Cardiac muscle cell (in vitro differentiated cells and primary cell): ENCODE measurements at places on chromosomes 13 and 19. TPM values are rescaled to one million over a fixed set of nuclear protein-coding genes. Genes with fewer than 3 reads are reported as not detected.

GRCh38 chr19:6108721-6109633 lies 1.3 kb downstream of the RFX2 start:
- peak overlapping the region; percentile 45 for H3K4me3 ChIP-seq
- H3K4me1 ChIP-seq, result peaks cover 8% of the 10 kb centered on the region
- no peaks in the 10 kb centered on the region for H3K36me3 ChIP-seq
- DNase-seq, result peak; percentile 78
- peaks cover 25% of the 10 kb centered on the region for H3K27me3 ChIP-seq

DNA sequence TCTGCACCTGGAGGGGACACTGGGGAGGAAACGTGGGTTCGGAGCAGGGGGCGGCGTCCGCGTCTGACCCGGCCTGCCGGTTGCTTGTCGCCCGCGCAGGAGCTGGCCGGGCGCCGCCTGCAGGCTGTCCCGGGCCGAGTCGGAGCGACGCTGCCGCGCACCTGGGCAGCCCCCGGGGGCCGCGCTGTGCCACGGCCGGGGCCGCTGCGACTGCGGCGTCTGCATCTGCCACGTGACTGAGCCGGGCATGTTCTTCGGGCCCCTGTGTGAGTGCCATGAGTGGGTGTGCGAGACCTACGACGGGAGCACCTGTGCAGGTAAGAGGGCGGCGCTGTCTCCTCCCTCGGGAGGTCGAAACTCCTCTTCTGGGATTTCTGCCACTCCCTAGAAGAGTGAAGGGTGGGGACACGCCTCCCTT lies 1.3 kb downstream of the ITGBL1 start:
- H3K4me1 ChIP-seq, result no peaks in the 10 kb centered on the region
- H3K27ac ChIP-seq, result no peak overlapping the region
- H3K4me3 ChIP-seq, result no peak overlapping the region
- peak; percentile 5 for DNase-seq
- H3K27me3 ChIP-seq, result peaks cover 8% of the 10 kb centered on the region

GRCh38 chr19:6076675-6077463 lies 33.4 kb downstream of the RFX2 start:
- no peaks in the 10 kb centered on the region for H3K36me3 ChIP-seq
- DNase-seq, result peak; percentile 82
- H3K27ac ChIP-seq, result no peak overlapping the region
- no peaks in the 10 kb centered on the region for H3K4me1 ChIP-seq
- no peaks in the 10 kb centered on the region for H3K27me3 ChIP-seq

GRCh38 chr13:46632176-46632575 lies 79.2 kb downstream of the LRCH1 start:
- no peak overlapping the region for H3K4me3 ChIP-seq
- H3K27me3 ChIP-seq, result no peaks in the 10 kb centered on the region
- no peaks in the 10 kb centered on the region for H3K36me3 ChIP-seq
- H3K27ac ChIP-seq, result no peak overlapping the region
- no peak for DNase-seq

- H3K27ac ChIP-seq, result peak overlapping the region; percentile 100
- H3K27me3 ChIP-seq, result no peaks in the 10 kb centered on the region
- DNase-seq, result peak; percentile 4
- peaks cover 25% of the 10 kb centered on the region for H3K4me1 ChIP-seq
- H3K36me3 ChIP-seq, result no peaks in the 10 kb centered on the region
These were observed 1.7 kb upstream of the USPL1 start for GRCh38 chr13:30615866-30616541.

GRCh38 chr13:114283576-114283975 lies 2.2 kb downstream of the UPF3A start:
- DNase-seq, result no peak
- no peaks in the 10 kb centered on the region for H3K27me3 ChIP-seq
- peak overlapping the region; percentile 31 for H3K27ac ChIP-seq
- H3K36me3 ChIP-seq, result peaks cover 20% of the 10 kb centered on the region

DNA sequence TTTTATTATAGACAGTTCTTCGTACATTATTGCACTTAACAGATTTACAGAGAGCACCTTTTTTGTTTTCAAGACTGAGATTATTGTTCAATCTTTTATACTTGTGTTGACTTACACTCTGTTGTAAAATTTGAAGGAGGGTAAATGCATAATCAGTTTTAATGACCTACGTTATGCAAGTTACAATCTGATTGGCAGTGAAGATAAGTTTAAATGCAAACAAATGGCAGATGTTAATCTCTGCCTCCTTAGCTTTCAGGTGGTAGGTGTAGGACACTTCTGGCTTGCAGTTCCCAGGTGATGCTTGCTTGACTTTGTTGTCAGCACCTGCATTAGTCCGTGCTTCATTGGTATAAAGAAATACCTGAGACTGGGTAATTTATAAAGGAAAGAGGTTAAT lies 424.9 kb downstream of the FGF9 start:
- no peaks in the 10 kb centered on the region for H3K36me3 ChIP-seq
- H3K4me1 ChIP-seq, result no peaks in the 10 kb centered on the region
- no peaks in the 10 kb centered on the region for H3K27me3 ChIP-seq
- H3K27ac ChIP-seq, result no peak overlapping the region

DNA sequence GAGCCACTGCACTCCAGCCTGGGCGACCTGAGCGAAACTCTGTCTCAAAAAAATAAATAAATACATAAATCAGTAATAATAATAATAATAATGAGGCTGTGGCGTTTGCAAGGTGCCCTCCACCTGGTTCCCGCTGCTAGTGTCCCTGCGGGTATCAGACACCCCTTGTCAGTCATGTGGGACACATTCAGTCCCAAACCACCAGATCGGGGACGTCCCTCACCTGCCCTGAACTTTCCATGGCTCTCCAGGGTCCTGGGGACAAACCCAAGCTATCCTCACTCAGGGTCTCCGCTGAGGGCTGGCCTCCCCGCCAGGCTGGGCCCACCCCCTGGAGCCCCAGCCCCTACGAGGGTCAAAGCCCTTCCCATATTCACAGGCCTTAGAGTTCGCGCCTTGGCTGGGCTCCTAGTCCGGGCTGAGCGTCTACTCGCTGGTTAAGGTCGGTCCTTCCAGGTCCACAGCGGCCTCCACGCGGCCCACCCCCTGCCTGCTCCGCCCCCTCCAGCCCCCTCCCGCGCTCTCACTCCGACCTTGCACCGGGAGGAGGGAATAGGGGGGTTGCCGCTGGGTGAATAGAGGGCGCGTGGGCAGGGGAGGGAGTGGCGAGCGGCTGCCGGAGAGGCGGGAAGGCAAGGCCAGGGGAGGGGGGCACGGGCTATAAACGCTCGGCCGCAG lies 349 bp upstream of the KISS1R start:
- no peaks in the 10 kb centered on the region for H3K36me3 ChIP-seq
- H3K4me3 ChIP-seq, result peak overlapping the region; percentile 30
- no peak overlapping the region for H3K27ac ChIP-seq
- DNase-seq, result no peak
- H3K4me1 ChIP-seq, result no peaks in the 10 kb centered on the region

- no peaks in the 10 kb centered on the region for H3K36me3 ChIP-seq
- no peak for DNase-seq
- H3K4me1 ChIP-seq, result peaks cover 19% of the 10 kb centered on the region
- no peak overlapping the region for H3K4me3 ChIP-seq
These were observed 38.7 kb downstream of the KLF2 start for GRCh38 chr19:16363133-16363851.

GRCh38 chr13:93859716-93860115 lies 619.8 kb downstream of the DCT start:
- H3K36me3 ChIP-seq, result no peaks in the 10 kb centered on the region
- H3K27me3 ChIP-seq, result no peaks in the 10 kb centered on the region
- peak; percentile 34 for DNase-seq
- H3K4me3 ChIP-seq, result no peak overlapping the region
- H3K4me1 ChIP-seq, result no peaks in the 10 kb centered on the region

DNA sequence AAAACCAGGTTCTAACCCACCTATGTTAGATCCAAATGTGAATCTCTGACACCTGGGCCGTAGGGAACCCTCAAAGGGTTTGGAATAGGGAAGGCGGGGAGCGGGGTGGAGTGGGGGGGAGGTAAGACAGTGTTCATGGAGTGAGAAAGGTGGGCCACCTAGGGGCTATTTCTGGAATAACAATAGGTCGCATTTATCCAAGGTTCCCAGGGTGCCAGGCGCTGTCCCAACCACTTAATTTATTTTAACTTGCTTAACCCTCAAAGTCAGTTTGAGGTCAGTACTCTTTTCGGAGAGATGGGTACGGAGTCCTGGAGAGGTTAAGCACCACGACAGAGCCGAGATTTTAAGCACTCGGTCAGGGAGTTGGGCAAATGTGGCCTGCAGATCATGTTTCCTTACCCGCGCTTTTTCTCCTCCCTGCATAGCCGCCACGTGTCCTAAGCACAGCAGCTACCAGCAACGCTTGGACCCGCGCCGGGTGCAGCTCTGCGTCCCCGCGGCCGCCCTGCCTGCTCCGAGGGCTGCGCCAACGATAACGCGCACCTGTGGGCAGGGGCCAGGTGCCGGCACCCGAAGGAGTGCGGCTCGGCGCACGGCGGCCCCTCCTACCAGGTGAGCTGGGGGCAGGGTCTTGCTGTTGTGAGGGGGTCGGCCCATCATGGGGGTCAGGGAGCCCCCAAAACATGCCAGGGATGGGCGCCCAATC lies 25.0 kb upstream of the FXYD3 start:
- H3K27me3 ChIP-seq, result no peaks in the 10 kb centered on the region
- no peak overlapping the region for H3K27ac ChIP-seq
- no peaks in the 10 kb centered on the region for H3K4me1 ChIP-seq
- H3K4me3 ChIP-seq, result no peak overlapping the region

- peaks cover 5% of the 10 kb centered on the region for H3K4me1 ChIP-seq
- H3K36me3 ChIP-seq, result no peaks in the 10 kb centered on the region
- H3K27me3 ChIP-seq, result no peaks in the 10 kb centered on the region
- H3K27ac ChIP-seq, result no peak overlapping the region
- peak; percentile 34 for DNase-seq
These were observed 51.7 kb downstream of the ERCC5 start for GRCh38 chr13:102897371-102898138.

- H3K4me1 ChIP-seq, result no peaks in the 10 kb centered on the region
- no peaks in the 10 kb centered on the region for H3K36me3 ChIP-seq
- no peak overlapping the region for H3K27ac ChIP-seq
- no peak overlapping the region for H3K4me3 ChIP-seq
These were observed 1.4 kb downstream of the MATK start for GRCh38 chr19:3784607-3785450.

- no peak overlapping the region for H3K4me3 ChIP-seq
- no peak for DNase-seq
- no peak overlapping the region for H3K27ac ChIP-seq
These were observed 61.5 kb downstream of the B3GLCT start for GRCh38 chr13:31261241-31261640.

GRCh38 chr13:37795326-37795725 lies 74.2 kb downstream of the TRPC4 start:
- no peaks in the 10 kb centered on the region for H3K27me3 ChIP-seq
- DNase-seq, result no peak
- no peak overlapping the region for H3K4me3 ChIP-seq
- H3K4me1 ChIP-seq, result no peaks in the 10 kb centered on the region

DNA sequence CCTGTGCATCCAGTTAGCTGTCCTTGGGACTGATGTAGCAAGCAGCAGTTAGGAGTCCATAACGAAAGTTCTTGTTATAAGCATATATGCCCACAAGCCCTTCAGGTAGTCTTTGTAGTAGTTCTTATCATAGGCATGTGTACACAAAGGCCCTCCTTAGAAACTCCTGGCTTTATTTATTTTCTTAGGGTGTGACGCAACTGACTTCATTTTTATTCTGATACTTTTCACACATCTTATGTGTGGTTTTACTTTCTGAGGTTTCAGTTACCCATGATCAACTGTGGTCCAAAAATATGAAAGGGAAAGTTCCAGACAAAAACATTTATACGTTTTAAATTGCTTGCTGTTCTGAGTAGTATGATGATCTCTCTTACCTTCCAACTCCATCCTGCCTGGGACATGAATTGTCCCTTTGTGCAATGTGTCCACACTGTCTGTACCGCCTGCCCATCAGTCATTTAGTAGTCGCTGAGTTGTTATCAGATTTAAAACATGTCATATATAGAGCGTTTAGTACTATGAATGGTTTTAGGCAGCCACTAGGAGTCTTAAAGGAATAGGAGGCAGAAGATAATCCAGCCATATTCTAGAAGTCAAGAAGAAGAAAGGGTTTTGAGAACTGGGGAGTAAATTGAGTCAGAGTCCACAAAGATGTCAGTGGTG lies 19.4 kb downstream of the GPC5 start:
- no peak overlapping the region for H3K4me3 ChIP-seq
- H3K4me1 ChIP-seq, result no peaks in the 10 kb centered on the region
- H3K36me3 ChIP-seq, result no peaks in the 10 kb centered on the region
- DNase-seq, result no peak
- H3K27me3 ChIP-seq, result no peaks in the 10 kb centered on the region
- H3K27ac ChIP-seq, result no peak overlapping the region

DNA sequence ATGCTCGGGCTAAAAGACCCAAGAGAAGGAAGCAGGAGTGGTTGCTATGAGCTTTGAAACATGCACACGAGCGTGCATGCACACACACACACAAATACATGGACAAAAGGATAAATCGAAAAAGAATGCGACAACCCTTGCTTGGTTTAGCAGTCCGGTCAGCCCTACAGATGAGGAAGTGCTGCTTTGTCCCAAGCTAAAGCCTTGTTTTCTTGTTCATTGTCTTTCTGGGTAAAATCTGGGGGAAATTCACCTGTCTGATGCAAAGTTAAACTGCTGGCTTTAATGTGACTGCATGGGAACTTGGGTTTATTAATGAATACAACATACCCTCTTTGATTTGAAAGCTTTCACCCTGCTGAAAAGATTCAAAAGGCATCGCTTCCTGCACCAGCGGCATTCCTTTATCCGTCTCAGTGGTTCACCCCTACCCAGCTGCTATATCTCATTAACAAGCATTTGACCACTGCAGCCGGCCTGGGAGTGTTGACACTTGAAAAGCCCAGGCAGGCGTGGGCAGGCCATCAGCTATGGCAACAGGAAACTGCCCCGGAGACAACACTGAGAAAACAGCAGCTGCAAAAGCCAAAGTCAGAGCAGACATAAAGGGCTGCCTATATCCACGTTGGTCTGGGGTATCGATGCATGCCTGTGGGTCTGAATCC lies 301.7 kb downstream of the NDFIP2 start:
- H3K36me3 ChIP-seq, result no peaks in the 10 kb centered on the region
- H3K27ac ChIP-seq, result peak overlapping the region; percentile 74
- no peak overlapping the region for H3K4me3 ChIP-seq
- H3K27me3 ChIP-seq, result no peaks in the 10 kb centered on the region
- peaks cover 50% of the 10 kb centered on the region for H3K4me1 ChIP-seq

DNA sequence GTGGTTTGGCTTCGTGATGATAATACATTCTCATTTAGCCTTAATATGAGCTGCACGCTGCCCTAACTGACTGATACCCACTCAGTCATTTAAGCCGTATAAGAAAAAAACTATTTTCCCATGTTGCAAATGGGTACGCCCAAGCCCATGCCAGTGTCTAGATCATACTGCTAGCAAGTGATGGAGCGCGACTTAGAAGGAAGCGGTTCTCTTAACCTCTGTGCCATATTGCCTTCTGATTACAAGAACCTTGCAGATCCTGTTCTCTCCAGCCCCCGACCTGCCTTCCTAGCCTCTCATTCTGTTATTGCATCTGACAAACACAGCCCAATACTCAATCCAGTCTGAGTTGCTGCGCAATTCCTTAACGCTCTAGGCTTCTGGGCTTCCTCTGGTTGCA lies 603 bp downstream of the GPALPP1 start:
- H3K4me1 ChIP-seq, result peaks cover 14% of the 10 kb centered on the region
- peak overlapping the region; percentile 98 for H3K27ac ChIP-seq
- peak; percentile 6 for DNase-seq
- H3K4me3 ChIP-seq, result peak overlapping the region; percentile 93
- H3K36me3 ChIP-seq, result peaks cover 6% of the 10 kb centered on the region

Gene ACTMAP
- total RNA-seq, result 7.6 and 9.6 TPM in 2 replicates

Gene RNF17
- total RNA-seq, result not detected in 2 replicates

Gene ZNF536
- total RNA-seq, result 0.25 and 0.39 TPM in 2 replicates

Gene KASH5
- 0.27 TPM in 1 of 2 replicates, not detected in the other for total RNA-seq

Gene IFNL2
- total RNA-seq, result not detected in 2 replicates

Gene ZNF221
- total RNA-seq, result 3.8 and 9.3 TPM in 2 replicates

Gene SHISA2
- 26.1 and 33.4 TPM in 2 replicates for total RNA-seq

Gene CGB3
- not detected in 2 replicates for total RNA-seq

Gene CEACAM6
- total RNA-seq, result not detected in 2 replicates

Gene ZNF677
- 47.0 and 62.1 TPM in 2 replicates for total RNA-seq
